ENCODE measurements at places on chromosomes 2 and 18. TPM values are rescaled to one million over a fixed set of nuclear protein-coding genes. Genes with fewer than 3 reads are reported as not detected.

DNA sequence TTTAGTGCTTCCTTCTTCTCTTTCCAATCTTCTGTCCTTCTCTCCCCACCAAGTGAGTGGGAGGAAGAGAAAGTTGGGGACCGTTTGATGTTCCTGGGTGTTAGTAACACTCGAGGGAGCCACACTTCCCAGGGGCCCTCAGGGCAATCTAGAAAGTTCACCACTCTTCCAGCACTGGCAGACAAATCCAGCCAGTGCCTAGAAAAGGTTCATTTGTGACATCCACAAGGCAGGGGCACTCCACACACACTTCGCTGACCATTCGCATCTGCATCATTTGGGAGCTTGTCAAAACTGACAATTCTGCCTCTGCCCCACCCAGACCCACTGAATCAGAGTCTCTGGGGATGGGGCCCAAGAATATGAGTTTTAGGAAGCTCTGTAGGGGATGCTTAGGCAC is 86.8 kb upstream of the ST3GAL5 start:
- no peak for DNase-seq

DNA sequence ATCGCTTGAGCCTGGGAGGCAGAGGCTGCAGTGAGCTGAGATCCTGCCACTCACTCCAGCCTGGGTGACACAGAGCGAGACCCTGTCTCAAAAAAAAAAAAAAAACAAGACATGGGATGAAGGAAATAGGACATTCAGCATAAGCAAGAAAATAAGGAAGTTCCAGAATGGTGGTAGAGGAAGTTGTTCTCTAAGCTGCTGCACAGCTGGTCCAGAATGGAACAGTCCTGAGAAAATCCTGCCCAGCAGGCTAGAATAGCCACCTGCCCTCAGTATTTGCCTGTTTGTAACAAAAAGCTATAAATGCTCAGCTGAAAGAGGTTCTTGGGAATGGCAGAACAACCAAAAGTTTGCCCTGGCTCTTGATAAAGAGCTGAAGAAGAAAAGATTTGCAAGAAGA is 11.1 kb upstream of the MAPRE3 start:
- DNase-seq, result no peak

DNA sequence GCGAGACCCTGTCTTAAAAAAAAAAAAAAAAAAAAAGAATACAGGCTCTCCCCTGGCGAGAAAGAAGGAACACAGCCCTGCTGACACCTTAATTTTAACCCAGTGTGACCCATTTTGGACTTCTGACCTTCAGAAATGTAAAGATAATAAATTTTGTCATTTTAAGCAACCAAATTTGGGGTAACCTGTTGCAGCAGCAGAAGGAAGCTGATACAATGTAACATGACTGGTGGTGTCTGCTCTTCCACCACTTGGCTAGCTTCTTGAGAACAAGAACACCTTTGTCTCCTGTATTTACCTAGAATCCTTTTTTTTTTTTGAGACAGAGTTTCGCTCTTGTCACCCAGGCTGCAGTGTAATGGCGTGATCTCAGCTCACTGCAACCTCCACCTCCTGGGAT is 6.6 kb upstream of the STK11IP start:
- DNase-seq, result no peak

- DNase-seq, result no peak
Measured at GRCh38 chr2:22377268-22377667, 1007.7 kb upstream of the KLHL29 start.

Gene HOXD1
- not detected for total RNA-seq

Gene NAT8
- total RNA-seq, result not detected

Gene ATOH8
- total RNA-seq, result 9.0 TPM

DNA sequence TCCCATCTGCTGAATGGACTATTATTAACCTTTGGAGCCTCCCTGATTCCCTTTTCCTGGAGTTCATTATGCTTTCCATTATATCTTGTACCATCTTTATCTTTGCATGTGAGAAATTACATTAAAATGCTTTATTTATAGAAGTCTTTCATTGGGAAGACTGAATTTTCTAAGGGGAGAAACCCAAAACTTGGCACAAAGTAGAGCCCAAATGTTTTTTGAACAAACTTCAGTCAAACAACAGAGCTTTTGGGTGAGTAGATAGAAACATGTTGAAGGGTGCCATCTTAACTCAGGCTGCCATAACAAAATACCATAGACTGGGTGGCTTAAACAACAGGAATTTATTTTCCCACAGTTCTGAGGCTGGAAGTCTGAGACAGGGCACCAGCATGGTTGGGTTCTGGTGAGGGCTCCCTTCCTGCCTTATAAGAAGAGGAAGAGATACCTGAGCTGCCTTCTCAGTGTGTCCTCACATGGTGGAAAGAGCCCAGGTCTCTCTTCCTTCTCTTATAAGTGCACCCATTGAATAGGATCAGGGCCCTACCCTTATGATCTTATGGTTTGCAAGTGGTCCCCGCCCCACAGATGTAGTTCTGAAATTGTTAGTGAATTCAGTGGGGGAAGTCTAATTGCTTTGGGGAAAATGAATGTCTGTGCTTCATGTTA is 19.2 kb downstream of the RALB start:
- DNase-seq, result no peak

Gene RGPD3
- 0.27 TPM for total RNA-seq

Gene TP53I3
- total RNA-seq, result 38.0 TPM

GRCh38 chr2:208570851-208571763 is 164.5 kb downstream of the PTH2R start:
- DNase-seq, result no peak

Gene IL1R1
- total RNA-seq, result 0.17 TPM

DNA sequence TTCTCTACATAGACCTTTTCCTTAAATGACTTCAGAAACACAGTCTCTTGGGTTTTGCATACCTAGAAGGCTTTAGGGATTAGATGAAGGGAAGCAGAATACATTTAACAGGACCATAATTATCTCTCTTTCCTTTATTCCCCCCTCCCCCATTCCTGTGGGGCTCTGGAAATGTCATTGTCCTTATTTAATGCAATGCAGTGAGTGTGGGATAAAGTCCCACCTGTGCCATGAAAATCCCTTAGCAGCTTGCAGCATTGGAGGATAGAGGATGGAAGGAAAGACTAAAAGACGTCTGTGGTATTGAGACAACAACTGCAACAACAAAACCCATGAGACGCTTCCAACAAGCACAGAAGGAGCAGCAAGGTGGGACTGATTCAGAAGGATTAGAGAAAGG is 117.8 kb upstream of the DCC start:
- DNase-seq, result no peak

DNA sequence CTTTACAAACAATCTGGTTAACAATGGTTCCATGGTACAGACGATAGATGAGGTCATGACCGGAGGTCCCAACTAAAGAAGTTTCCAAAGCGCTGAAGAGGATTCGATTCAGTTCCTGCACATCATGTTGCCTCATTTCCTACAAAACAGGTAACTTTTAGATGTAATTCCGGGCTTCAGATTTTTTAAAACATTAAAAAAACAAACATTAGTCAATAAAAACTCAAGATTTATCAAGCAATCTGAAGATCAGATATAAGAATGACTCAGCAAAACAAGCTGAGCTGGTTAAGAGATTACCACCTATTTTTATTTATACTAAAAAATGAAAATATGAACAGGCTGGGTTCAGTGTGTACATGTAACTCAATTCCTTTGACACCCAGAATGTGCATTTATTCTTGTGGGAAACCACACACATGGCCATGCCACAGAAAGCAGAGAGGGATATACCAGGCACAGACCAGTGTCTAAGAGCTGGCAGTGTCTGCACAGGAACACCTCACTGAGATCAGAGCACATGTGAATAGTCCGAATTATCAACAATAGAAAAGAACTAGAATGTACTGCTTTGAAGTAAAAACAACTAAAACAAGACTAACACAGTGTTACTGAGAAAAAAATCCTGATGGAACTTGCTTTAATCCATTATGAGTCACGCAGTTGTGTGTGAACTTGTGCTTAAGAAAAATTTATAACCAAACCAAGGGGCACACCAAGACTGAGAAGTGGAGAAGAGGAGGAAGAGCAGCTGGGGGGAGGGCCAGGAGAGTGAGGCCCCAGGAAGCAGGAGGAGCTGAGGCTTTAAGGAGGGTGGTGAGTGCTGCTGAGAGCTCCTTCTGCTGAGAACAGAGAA is 9.5 kb downstream of the USP40 start:
- no peak for DNase-seq

Gene ANO7
- total RNA-seq, result 2.6 TPM

GRCh38 chr18:39624961-39625360 is 2059.4 kb upstream of the CELF4 start:
- DNase-seq, result no peak

Gene GNAL
- total RNA-seq, result 52.5 TPM

DNA sequence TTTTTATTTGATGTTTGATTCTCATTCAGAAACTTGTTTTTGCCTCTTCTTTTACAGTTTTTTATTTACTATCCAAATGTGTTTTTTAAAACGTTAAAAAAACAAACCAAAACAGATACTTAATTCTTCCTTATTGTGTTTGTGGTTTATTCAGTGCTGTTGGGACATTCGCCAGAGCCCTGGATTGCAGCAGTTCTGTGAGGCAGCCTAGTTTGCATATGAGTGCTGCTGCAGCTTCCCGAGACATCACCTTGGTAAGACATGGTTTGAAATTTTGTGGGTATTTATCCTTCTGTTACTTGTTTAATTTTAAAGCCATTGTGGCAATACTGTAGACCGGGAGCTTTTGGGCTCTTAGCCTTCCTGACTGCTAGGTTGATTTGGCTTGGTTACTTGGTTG is 91.2 kb downstream of the MTA3 start:
- DNase-seq, result no peak

DNA sequence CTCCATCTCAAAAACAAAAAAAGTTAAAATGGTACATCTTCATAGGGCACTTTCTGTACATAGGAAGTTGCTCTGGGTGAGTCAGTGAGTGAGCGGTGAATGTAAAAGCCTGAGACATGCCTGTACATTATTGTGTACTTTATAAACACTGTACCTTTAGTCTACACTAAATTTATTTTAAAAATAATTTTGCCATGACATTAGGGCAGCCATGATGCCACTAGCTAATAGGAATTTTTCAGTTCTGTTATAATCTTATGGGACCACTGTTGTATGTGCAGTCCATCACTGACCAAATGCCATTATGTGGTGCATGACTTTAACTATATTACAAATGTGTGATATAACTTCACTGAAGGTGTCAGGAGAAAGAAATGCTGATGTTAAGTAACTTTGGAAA is 11.0 kb upstream of the TXNDC2 start:
- DNase-seq, result no peak

Gene CDH7
- 1.6 TPM for total RNA-seq

GRCh38 chr18:58152216-58152615 is 108.2 kb downstream of the NEDD4L start:
- no peak for DNase-seq

DNA sequence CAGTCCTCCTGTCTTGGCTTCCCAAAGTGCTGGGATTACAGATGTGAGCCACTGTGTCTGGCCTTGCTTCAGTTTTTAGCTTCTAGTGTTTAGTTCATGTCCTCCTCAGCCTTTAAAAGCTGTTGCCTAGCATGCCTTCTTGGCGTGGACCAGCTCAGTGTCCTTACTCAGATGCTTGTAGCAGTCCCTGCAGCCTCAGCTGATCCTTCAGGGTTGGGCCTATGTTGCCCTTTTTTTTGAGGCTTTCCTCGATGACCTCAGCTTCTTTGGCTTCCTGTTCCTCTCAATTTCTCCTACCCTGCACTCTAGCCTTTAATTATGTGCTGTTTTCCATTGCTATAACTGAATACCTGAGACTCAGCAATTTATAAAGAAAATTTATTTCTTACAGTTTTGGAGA is 57.7 kb downstream of the TANC1 start:
- no peak for DNase-seq

- no peak for DNase-seq
Measured at GRCh38 chr2:205706769-205707381, 24.6 kb downstream of the NRP2 start.

DNA sequence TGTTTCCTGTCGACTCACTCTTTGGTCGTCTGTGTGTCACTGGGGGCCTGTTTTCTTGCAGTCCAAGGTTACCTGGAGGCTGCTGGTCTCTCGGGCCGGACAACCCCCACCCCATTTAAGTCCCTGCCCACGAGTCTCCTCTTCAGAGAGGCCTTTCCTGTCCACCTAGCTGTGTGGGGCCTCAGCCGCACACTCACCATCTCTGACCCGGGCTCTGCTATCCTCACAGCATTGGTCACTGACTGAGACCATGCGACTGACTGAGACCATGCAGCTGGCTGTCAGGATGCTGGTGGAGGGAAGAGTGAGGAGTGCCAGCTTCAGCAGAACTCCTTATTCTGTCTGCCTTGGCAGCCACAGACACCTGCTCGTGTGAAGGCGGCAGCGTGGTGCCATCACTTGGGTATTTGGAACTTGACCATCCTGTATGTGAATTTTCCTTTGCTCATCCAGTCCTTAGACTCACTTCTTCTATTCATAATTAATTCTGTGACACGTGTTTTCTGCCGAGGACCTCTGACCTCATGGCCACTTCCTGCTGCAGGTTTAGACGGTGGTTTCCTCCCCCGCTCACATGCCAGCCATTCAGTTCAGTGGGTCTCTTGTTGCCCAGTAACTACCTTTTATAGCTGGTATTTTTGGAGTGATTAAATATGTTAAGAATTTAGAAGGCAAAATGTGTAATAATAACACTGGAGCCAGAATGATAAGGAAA is 47.5 kb upstream of the ASB1 start:
- no peak for DNase-seq

GRCh38 chr2:6372317-6372901 is 493.3 kb downstream of the CMPK2 start:
- no peak for DNase-seq

Gene B3GNT7
- 0.27 TPM for total RNA-seq

- no peak for DNase-seq
Measured at GRCh38 chr2:53130441-53130943, 637.1 kb upstream of the CHAC2 start.

DNA sequence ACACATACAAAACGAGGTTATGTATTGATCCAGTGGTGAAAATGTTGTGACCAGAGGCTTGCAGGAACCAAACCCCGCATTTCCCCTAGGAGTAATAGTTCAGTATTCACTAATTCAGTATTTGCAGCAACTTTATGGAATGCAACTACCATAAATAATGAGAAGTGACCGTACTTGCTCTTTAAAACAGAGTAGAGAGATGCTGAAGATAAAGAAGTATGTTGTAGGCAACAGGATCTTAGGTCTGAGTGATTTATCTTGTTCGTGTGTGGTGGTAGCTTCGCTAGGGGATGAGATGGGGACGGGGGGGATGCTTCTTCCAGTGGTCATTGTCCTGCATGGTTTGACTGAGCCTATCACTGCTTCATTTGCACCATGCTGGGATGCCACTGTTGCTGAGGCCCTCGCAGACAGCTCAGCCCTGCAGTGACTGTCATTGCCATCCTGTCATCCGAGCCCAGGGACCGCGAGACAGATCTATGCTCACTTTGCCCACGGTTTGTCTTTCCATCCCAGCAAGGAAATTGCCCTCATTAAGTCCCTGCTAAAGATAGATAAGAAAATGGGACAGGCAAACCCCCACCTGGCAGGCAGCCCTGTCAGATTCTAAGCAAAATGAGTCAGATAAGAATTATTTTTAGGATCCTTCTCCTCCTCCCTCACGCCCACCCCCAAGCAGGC is 181.3 kb downstream of the CTIF start:
- no peak for DNase-seq

- no peak for DNase-seq
Measured at GRCh38 chr2:210189452-210190138, 18.4 kb upstream of the KANSL1L start.

GRCh38 chr2:222242532-222242931 is 56.3 kb downstream of the PAX3 start:
- no peak for DNase-seq

GRCh38 chr18:1544016-1544415 is 639.3 kb downstream of the ADCYAP1 start:
- no peak for DNase-seq
